H1 (cell line): ENCODE measurements at places on chromosomes 5 and 9. TPM values are rescaled to one million over a fixed set of nuclear protein-coding genes. Genes with fewer than 3 reads are reported as not detected.

GRCh38 chr5:179916523-179916922, 8.8 kb upstream of the TBC1D9B start:
- no peak for DNase-seq

DNA sequence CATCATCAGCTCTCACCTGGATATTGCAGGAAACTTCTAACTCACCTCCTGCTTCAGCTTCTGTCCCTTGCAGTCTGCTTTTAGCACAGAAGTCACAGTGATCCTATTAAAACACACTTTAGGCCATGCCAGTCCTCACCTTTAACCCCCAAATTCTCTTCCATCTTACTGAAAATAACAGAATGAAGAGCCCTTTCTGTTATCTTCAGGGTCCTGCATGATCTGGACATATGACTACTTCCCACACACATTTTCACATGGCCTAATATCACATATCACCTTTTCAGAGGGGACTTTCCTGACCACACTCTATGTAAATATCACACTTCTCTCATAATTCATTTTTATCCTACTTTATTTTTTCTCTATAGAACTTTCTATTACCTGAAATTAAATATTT, 550.6 kb upstream of the CLINT1 start:
- DNase-seq, result no peak

DNA sequence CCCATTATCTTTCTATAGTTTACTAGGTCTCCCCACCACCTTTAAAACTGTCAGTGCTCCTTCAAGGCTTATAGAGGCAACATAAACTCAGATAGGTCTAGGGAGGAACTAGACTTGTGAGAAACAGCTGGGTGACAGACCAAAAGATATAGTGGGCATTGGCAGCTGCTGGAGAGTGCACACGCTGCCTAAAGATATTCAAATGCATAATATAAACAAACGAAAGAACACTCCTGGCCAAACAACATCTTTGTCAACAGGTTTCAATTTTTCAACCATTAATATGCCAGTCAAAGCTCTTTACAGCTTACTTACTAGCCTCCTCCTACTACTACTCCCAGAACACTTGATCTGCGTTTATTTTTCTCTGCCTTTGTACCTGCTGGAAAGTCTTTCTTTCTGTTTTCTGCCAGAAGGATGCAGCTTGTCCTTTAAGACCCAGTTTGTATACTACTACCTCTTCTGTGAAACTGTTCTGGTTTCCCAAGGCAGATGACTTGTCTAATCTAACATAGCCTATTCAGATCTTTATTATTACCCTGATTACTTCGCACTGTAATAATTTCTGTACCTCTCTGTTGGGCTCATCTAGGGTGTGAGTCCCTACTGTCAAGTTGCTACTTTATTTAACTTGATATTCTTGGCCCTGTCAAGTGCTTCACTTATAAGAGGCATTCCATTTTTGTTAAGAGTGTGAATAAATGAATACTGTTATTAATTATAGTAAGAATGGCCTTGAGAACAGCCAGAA, 14.3 kb downstream of the KDM3B start:
- no peak for DNase-seq

- DNase-seq, result no peak
Observed at GRCh38 chr5:3886524-3887451, 291.2 kb downstream of the IRX1 start.

GRCh38 chr5:2111569-2112105, 228.9 kb upstream of the IRX4 start:
- DNase-seq, result no peak

DNA sequence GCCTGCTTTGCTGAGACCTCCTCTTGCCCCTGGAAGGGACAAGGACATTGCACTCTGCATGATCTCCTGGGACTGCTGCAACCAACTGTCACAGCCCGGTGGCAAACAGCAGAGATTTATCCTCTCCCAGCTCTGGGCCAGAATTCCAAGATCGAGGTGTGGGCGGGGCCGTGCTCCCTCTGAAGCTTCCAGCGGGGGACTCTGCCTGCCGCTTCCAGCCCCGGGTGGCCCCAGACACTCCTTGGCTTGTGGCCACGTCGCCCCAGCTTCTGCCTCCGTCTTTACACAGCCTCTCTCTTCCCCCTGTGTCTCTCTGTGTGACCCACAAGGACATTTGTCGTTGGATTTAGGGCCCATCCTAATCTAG, 67.1 kb downstream of the COL5A1 start:
- DNase-seq, result no peak

GRCh38 chr9:70073193-70073592, 29.5 kb downstream of the MAMDC2 start:
- DNase-seq, result no peak

DNA sequence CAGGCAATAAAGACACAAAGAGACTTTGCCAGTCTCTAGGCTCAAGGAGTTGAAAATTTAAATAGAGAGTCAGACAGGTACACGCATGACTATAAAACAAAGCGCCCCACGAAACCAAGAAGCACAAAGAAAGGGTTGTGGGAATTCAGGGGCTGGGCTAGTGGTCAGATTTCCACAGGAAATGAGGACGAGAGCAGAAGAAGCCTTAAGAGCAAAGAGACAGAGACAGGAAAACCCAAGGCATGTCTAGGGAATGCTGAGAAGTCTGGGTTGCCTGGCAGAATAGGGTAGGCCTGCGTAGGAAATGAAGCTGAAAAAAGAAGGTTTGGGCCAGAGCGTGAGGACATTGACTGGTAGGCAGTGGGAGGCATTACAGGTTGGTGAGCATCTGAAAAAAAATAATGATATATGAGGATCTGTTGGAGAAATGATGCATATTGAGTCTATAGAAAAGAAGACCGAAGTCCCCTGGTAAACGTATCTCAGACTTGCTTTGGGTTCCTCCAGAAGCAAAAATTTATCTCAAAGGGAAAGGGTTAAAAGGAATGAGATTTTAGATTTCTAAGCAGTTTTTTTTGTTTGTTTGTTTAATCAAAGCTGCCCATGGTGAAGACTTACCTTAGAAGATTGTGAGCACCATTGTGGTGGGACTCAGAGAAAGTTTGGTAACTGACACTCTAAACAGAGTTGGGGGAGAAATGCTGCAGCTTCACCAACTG, 51.8 kb downstream of the SLC1A3 start:
- no peak for DNase-seq

The PPP3R2 gene
- total RNA-seq, result not detected in 2 replicates

The PCDHGC5 gene
- total RNA-seq, result 0.78 and 1.1 TPM in 2 replicates

DNA sequence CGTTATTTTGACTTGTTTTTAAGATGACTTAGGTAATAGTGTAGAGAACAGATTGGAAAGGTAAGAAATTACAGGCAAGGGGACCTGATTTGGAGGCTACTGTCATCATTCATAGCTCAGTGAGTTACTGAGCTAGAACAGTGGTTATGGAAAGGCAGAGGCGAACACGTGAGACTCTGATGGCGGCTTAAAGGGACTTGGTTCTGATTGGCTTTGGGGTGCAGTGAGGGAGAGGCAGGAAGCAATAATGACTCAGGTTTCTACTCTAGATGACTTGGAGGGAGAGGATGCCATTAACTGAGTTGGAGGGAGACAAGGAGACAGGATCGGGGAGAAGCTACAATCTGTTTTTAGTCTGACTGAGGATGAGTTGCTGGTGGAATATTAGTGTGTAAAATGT, 3.0 kb downstream of the F2RL2 start:
- no peak for DNase-seq

The FBXL7 gene
- 17.8 and 19.1 TPM in 2 replicates for total RNA-seq

The TMEM167A gene
- total RNA-seq, result 164 and 178 TPM in 2 replicates
